Activated CD4-positive, CD25-positive, alpha-beta regulatory T cell treated with anti-CD3 and anti-CD28 coated beads, Interleukin-2, amount 50 U/mL, for 72 hours (primary cell): ENCODE measurements at places on chromosomes 6 and 20.

DNA sequence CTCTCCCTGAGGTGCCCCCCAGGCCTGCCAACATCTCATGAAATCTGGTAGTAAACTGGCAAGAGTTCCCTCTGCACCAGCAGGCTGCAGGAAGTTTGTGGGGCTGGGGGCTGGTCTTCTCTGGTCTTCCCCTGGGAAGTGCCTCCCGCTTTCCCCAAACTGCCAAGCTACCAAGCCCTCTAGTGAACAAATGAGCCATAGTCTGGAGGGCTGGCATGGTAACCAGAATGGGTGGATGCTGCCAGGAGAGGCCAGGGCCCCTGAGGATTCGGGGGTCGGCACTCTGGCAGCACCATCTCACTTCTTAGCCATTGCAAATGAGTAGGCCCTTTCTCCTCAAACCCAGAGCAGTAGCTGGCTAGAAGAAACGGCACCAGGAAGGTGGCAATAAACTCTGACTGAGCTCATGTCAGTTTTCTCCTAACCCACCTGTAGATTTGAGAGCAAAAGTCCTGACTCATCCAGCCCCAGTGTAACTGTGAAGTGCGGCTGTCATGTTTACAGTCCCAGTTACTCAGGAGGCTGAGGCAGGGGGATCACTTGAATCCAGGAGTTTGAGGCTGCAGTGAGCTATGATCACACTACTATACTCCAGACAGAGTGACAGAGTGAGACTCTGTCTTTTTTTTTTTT, 35.9 kb downstream of the ZC3H12D start:
- no peak for DNase-seq

- no peak for DNase-seq
Observed at GRCh38 chr6:33799454-33800113, 4.2 kb downstream of the MLN start.

GRCh38 chr6:20952699-20953474, 418.6 kb downstream of the CDKAL1 start:
- no peak for DNase-seq

- DNase-seq, result peak; percentile 59
Observed at GRCh38 chr6:163554663-163555062, 140.1 kb downstream of the QKI start.

- no peak for DNase-seq
Observed at GRCh38 chr6:111474106-111474505, 8.9 kb downstream of the REV3L start.

DNA sequence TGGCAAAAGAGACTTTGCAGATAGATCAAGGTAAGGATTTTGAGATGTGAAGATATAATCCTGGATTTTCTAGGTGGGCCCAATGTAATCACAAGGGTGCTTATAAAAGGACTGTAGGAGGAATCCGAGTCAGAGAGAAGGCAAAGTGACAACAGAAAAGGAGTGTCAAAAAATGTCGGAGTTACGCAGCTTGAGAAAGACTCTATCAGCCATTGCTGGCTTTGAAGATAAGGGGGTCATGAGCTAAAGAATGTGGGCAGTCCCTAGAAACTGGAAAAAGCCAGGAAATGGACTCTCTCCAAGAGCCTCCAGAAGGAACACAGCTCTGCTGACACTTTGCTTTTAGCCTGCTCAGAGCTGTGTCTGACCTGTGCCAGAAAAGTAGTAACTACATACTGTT, 8.7 kb upstream of the RWDD1 start:
- no peak for DNase-seq

GRCh38 chr6:163214259-163214658, 200.3 kb upstream of the QKI start:
- DNase-seq, result no peak

- no peak for DNase-seq
Observed at GRCh38 chr6:9412951-9413559, 977.7 kb upstream of the SLC35B3 start.

GRCh38 chr6:113137426-113137825, 719.7 kb upstream of the MARCKS start:
- no peak for DNase-seq

- DNase-seq, result no peak
Observed at GRCh38 chr20:47038566-47039560, 144.2 kb downstream of the EYA2 start.

GRCh38 chr6:138891255-138891986, 95.5 kb downstream of the ECT2L start:
- DNase-seq, result no peak

DNA sequence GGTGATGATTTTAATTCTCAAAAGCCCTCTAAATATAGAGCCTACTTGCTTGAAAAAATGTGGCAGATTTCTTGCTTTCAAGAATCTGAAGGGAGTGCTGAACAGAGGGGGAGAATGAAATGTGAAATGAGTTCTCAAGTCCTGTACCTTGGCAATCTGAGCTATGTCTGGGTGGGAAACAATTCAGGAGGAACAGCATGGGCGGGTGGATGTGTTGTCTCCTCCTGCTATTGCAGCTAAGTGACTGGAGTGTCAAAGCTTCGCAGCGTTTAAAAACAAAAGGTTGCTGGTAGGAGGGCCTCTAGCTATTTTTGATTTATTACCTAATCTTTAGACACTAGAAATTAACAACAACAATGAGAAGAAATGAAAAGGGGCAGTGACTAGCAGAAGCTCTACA, 102.5 kb upstream of the ARG1 start:
- DNase-seq, result no peak

- no peak for DNase-seq
Observed at GRCh38 chr20:22577515-22578220, 6.7 kb downstream of the FOXA2 start.

GRCh38 chr6:15296735-15297134, 50.9 kb downstream of the JARID2 start:
- DNase-seq, result no peak

DNA sequence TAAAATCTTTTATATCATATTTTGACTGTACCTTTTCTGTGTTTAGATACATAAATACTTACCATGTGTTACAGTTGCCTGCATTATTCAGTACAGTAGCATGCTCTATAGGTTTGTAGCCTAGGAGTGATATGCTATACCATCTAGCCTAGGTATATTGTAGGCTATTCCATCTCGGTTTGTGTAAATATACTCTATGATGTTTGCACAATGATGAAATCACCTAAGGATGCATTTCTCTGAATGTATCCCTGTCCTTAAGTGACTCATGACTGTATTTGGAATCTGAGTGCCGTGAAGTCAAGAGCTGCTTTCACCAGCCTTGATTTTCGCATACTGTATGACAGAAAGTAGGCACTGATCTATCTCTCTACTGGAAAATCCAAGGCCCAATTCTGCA, 129.9 kb downstream of the UTRN start:
- no peak for DNase-seq

DNA sequence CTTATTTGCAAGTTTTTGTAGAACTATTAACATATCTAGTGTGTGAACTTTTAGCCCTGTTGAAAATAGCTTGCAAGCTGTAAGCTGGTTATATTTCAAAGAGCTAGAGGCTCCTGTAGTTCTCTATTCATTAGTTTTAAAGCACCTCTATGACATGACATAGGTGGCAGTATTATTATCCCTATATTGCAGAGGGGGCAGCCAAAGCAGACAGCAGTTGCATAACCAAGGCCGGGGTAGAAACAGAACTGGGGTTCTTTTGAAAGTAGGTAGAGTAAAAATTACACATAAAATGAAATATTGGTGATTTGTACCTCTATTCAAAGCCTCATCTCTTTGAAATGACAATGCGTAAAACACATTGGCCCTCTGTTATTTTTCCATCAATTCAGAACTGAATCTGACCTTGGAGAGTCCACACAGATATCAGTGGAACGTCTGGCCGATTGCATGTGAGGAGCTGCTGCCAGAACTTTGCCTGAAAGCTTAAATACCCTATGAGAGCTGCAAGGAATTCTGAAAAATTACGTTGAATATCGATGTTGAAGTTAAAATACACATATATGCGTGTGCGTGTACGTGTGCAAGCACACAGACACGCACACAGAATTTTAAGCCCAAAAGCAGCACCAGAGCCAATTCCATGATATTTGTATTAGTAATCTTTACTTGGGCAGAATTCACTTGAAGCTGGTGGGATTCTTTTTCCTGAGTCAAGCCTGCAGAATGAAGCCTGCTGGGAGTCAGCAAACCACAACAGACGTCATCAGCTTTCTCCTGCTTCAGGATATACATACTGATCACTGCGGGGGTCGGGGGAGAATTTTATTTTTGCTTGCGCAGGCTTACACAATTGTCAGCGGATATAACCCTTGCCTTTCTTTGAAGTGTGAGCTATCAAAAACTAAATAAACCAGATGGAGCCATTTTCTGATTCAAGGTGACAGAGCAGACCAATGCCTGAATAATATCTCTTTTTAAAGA, 163.2 kb downstream of the PDE7B start:
- no peak for DNase-seq

GRCh38 chr20:37330316-37330715, 15.6 kb upstream of the SRC start:
- DNase-seq, result no peak

DNA sequence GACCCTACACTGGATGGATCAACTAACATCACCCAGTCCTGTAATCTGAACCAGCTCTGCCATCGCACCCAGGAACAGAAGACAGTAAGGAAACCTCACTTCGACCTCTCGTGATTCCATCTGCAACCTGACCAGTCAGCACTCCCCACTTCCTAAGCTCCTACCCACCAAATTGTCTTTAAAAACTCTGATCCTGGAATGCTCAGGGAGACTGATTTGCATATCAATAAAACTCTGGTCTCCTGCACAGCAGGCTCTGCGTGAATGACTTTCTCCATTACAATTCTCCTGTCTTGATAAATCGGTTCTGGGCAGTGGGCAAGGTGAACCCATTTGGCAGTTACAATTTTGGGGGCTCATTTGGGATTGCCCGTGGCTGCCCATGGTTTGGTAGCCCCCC, 18.3 kb upstream of the AGPAT4 start:
- DNase-seq, result no peak

- no peak for DNase-seq
Observed at GRCh38 chr20:59082981-59083380, 40.4 kb upstream of the PRELID3B start.

GRCh38 chr6:125299257-125299656, 2.5 kb downstream of the HDDC2 start:
- no peak for DNase-seq

DNA sequence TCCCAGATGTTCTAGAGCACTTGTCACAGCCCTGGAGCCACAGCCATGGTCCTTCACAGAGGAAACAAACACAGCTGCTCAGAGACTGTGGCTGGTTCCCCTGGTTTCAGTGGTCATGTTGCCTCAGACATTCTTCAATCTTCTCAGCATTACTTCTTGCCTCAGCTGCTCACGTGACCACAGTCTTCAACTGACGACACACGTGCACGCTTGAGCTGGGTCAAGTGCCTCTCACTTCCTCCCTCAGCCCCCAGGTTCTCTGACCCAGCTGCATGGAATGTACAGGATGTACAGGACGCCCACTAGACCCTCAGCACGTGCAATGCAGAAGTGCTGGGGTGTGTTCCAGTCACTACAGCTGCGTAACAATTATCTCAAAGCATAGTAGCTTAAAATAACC, 159.8 kb upstream of the GGTLC1 start:
- DNase-seq, result no peak

GRCh38 chr6:39753725-39754045, 28.5 kb upstream of the KIF6 start:
- DNase-seq, result no peak
